A172 (cell line): ENCODE measurements at places on chromosomes 1 and 21. TPM values are rescaled to one million over a fixed set of nuclear protein-coding genes. Genes with fewer than 3 reads are reported as not detected.

GRCh38 chr1:244162786-244163530, 111.9 kb downstream of the ZBTB18 start:
- peak; percentile 51 for DNase-seq

GRCh38 chr1:175033953-175034352, 10.7 kb upstream of the MRPS14 start:
- DNase-seq: no peak

- DNase-seq: no peak
Observed at GRCh38 chr1:51856745-51857144, 21.8 kb downstream of the NRDC start.

GRCh38 chr1:167060141-167061072, 29.8 kb downstream of the GPA33 start:
- DNase-seq: no peak

USP48 gene
- 16.0 and 22.8 TPM in 2 replicates for total RNA-seq

C1orf87 gene
- not detected in 2 replicates for total RNA-seq
